ENCODE measurements at places on chromosomes 7 and 10. TPM values are rescaled to one million over a fixed set of nuclear protein-coding genes. Genes with fewer than 3 reads are reported as not detected.

OR2A12 gene
- total RNA-seq: not detected

ASB10 gene
- total RNA-seq: not detected

CRHR2 gene
- not detected for total RNA-seq

MUC12 gene
- total RNA-seq: 2.5 TPM

STN1 gene
- 17.3 TPM for total RNA-seq

FKBP6 gene
- total RNA-seq: not detected

CFAP70 gene
- 1.3 TPM for total RNA-seq

NPSR1 gene
- total RNA-seq: not detected

DBNL gene
- total RNA-seq: 94.9 TPM

DIP2C gene
- total RNA-seq: 30.1 TPM

ELOVL3 gene
- total RNA-seq: 0.62 TPM

PRF1 gene
- total RNA-seq: 0.14 TPM

ABCA13 gene
- total RNA-seq: 0.34 TPM

SORBS1 gene
- 5.1 TPM for total RNA-seq

PGAM2 gene
- total RNA-seq: 0.70 TPM

SEMA3C gene
- total RNA-seq: 193 TPM

LAMB4 gene
- total RNA-seq: 0.16 TPM

AGAP9 gene
- total RNA-seq: 6.5 TPM

VPS37D gene
- 3.6 TPM for total RNA-seq

PARG gene
- 36.4 TPM for total RNA-seq

SORCS1 gene
- 1.1 TPM for total RNA-seq

STEAP1 gene
- 5.0 TPM for total RNA-seq

TFPI2 gene
- total RNA-seq: 66.2 TPM

INMT gene
- 0.09 TPM for total RNA-seq

VAX1 gene
- total RNA-seq: 0.62 TPM

RNLS gene
- 9.2 TPM for total RNA-seq

CHST3 gene
- 42.9 TPM for total RNA-seq

GSTO2 gene
- 1.9 TPM for total RNA-seq

PPP1R17 gene
- total RNA-seq: not detected

MRLN gene
- total RNA-seq: not detected

CRYGN gene
- total RNA-seq: not detected

SOSTDC1 gene
- total RNA-seq: 0.14 TPM

KCTD7 gene
- total RNA-seq: 11.6 TPM

ANKRD1 gene
- total RNA-seq: 913 TPM

CLDN4 gene
- 13.7 TPM for total RNA-seq

HILPDA gene
- total RNA-seq: 12.4 TPM

EBF3 gene
- total RNA-seq: 0.07 TPM

OR9A2 gene
- total RNA-seq: not detected

RAMP3 gene
- total RNA-seq: not detected

DNAH11 gene
- 0.43 TPM for total RNA-seq

SPAG6 gene
- not detected for total RNA-seq

CCL24 gene
- total RNA-seq: not detected

NUTM2A gene
- total RNA-seq: 1.2 TPM

SH2B2 gene
- total RNA-seq: 5.6 TPM

IFIT1B gene
- not detected for total RNA-seq

PNLIPRP1 gene
- total RNA-seq: not detected

LIPJ gene
- total RNA-seq: not detected

GRID2IP gene
- total RNA-seq: 0.07 TPM

CAMK2G gene
- 16.6 TPM for total RNA-seq

EBLN1 gene
- not detected for total RNA-seq

BAMBI gene
- total RNA-seq: 45.4 TPM

HOXA9 gene
- total RNA-seq: not detected

GALNT11 gene
- total RNA-seq: 22.4 TPM

TAS2R41 gene
- total RNA-seq: not detected

TEX36 gene
- total RNA-seq: not detected

AASS gene
- total RNA-seq: 13.9 TPM

SFTPA2 gene
- total RNA-seq: not detected

NPFFR1 gene
- total RNA-seq: not detected

Measured in astrocyte (in vitro differentiated cells and primary cell).